Lung (tissue), 17 donors: ENCODE measurements at places on chromosomes 16 and 17.

DNA sequence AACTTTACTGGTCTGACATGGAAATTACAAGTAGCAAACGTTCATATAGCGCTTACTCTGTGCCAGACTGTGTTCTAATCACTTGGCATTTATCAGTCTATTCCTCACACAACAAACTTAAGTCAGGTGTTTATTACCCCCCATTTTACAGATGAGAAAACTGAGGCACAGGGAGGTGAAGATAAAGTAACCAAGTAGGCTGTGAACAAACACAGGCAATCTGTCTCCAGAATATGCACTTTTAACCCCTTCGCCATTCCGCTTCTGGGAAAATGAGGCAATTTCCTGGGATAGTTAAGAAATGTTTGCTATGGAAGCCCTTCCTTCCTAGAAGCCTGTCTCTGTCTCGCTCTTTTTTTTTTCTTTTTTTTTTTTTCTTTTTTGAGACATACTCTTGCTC is 12.2 kb upstream of the CXCL16 start:
- no peak for DNase-seq

- DNase-seq = no peak
Observed at GRCh38 chr17:43126911-43127290, 1.7 kb upstream of the BRCA1 start.

DNA sequence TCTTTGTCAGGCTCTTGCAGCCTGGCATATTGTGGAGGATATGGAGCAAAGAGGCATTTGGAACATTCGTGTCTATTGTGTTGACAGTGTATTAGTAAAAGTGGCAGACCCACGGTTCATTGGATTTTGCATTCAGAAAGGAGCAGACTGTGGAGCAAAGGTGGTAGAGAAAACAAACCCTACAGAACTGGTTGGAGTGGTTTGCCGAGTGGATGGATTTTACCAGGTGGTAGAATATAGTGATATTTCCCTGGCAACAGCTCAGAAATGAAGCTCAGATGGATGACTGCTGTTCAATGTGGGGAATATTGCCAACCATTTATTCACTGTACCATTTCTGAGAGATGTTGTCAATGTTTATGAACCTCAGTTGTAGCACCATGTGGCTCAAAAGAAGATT is 44.5 kb downstream of the EFCAB13 start:
- DNase-seq = peak; percentile 18

- peak; percentile 68 for DNase-seq
Observed at GRCh38 chr17:7886227-7887037, 2.2 kb upstream of the CHD3 start.

DNA sequence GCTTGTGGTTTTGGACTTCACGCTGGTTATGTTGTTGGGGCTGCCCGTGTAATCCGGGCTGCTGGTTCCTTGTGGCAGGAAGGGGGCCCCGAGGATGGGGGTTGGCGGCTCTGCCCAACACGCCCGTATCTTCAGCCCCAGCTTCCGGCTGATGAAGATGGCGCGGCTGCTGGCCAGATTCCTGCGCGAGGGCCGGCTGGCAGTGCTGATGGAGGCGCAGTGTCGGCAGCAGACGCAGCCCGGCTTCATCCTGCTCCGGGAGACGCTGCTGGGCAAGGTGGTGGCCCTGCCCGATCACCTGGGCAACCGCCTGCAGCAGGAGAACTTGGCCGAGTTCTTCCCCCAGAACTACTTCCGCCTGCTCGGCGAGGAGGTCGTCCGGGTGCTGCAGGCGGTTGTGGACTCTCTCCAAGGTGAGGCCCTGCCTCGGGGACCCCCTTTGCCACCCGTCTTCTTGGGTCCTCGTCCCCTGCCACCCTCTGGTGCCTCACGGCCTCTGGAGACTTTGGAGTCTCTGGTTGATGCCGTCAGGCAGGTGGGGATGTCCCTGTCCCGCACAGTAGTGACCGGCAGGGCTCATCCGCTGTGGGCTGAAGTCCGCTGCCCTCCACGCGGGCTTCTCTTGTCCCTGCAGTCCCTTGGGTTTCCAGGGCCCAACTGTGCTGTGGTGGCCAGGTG is 2.2 kb downstream of the TELO2 start:
- DNase-seq = no peak

DNA sequence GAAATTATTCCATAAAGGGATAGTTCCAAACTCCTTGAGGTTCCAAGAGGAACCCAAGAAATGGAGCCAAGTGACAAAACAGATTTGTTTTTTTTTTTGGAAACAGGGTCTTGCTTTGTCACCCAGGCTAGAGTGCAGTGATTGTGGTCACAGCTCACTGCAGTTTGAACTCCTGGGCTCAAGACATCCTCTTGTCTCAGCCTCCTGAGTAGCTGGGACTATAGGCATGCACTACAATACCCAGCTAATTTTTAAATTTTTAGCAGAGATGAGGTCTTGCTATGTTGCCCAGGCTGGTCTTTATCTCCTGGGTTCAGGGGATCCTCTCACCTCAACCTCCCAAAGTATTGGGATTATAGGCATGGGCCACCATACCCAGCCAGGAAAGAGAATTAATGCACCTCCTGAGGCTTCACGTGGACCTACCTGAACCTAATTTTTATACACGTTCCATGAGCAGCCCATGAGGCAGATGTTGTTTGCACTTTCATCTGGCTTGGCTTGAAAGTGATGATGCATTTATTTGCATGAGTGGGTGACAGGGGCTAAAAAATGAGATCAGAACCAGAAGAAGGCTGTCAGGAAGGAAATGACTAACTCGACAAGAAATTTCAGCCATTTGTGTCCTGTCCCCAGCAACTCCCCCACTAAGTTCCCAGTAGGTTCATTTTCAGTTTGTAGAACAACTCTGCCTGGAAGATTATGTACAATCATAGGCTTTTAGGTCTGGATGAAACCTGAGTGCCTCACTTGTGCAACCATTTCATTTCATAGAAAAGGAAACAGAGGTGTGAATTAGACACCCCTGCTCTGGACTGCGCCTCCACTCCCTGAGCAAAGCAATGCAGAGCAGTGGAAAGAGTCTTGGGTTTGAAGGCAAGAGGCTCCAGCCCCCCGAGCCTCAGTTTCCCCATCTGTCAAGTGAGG is 10.3 kb upstream of the IRF8 start:
- peak; percentile 48 for DNase-seq

DNA sequence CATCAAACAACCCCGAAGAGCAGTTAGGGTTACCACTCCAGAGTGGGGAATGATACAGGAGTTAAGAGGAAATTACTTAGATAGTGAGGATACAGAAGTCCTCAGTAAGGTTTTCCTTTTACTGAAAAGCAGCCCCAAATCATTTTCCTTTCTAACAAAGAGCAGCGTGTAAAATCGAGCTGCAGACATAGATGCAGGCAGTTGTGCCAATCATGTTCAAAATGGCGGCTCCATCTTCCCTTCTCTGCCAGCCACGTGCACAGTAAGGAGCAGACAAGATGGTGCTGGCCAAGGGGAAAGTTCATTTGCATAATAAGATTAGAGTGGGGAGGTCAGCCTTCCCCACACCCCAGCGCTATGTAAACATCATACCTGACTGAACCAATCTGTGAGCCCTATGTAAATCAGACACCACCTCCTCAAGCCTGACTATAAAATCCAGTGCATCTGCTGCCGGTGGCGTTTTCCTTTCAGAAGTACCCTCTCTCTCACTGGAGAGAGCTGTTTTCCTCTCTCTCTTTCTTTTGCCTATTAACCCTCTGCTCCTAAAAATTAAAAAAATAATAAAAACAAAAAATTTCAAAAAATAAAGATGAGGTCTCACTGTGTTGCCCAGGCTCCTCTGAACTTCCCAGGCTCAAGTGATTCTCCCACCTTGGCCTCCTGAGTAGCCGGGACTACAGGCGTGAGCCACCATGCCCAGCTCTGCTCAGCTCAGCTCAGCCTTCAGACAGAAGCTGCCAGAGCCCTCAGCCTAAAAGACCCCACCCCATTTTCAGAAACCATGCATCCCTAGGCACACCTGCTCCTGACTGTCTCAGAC is 2.6 kb upstream of the SRL start:
- no peak for DNase-seq

DNA sequence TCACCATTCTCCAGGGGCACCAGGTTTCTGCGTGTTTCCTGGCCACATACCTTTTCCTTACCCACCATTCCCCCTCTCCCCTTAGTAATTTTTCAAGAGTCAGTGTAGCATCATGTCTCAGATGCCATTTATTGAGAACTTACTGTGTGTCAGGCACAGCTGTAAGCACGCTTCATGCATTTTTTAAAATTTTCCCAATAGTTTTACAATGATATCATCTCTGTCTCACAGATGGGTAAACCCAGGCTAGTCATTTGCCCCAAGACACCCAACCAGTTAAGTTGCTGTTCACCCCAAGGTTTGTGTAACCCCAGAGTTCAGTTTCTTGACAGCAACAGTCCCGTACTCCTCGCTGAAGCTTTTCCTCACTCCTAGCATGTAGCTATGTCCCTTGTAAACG is 56.4 kb upstream of the IRX3 start:
- DNase-seq = no peak

DNA sequence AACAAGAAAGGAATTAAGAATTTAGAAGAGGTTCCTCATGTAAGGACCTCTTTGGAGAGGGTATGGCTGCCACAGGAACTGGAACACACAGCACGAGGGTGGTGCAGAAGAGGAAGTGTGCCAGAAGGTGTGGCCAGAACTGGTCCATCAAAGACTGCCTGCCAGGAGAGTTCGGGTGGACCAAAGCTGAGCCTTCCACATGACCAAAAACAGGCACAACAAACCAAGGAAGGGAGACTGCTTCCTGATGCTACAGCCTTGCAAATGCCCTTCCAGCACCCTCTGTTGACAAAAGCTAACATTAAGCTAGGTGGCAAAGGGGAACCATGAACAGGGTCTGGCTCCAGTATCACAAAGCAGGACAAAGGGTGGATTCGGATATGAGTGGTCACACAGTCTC is 125.8 kb upstream of the TMEM97 start:
- no peak for DNase-seq

DNA sequence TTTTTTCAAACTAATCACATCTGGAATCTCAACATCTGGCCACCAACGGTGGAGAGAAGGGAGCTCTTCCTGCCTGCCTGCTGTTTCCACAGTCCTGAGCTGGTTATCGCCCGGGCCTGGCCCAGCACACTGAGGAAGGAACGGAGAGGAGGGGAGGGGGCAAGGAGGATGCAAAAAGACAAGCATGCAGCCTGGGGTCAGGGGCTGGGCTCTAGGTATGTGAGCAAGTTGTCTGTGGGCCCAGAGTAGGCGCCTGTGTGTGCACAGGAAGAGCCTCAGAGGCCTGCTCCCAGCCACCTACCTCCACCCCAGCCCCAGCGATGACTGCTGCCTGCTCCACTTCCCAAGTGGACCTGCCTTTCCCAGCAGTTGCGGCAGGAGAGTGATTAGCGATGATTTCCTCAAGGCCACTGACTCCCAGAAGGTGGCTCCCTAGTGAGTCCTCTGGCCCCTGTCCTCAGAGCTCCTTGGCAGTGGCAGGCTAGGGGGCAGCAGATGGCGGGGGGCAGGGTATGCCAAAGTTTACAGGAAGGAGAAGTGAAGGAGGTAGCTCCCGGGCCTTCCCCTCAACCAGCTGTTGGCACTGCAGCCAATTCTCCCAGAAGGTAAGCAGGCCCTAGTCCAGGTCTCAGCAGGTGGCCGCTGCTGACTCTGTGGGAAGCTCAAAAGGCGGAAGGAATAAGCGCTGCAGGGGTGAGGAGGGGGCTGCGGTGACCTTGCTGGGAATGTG is 27.0 kb upstream of the RASD1 start:
- DNase-seq = no peak

DNA sequence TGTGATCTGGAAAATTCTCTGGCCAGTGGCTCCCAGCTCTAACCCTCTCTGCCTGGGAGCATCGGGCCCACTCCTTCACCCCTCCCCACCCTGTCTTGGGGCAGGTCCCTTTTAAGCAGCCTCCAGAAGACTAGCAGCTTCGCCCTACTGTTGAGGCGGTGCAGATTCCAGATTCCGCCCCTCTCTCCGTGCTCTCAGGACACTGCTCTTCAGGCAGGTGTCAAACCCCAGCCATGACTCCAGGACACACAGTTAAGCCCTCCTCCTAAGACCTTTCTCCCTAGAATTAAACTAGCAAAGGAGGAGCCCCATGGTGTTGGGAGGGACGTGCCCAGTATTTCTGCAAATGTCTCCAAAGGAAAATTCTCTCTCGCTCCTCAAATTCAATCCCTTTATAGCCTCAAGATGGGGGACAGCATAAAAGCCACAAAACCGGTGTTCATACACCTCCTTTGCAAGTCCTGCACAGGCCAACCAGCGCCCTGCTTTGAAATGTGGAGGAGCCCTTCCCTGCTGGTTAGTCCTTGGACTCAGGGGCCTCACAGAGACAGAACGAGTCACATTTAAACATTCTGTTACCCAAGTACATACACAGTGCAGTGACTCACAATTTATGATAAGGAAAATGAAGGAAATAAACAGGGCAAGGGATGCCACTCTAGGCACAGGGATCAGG is 7.2 kb downstream of the LPO start:
- no peak for DNase-seq

DNA sequence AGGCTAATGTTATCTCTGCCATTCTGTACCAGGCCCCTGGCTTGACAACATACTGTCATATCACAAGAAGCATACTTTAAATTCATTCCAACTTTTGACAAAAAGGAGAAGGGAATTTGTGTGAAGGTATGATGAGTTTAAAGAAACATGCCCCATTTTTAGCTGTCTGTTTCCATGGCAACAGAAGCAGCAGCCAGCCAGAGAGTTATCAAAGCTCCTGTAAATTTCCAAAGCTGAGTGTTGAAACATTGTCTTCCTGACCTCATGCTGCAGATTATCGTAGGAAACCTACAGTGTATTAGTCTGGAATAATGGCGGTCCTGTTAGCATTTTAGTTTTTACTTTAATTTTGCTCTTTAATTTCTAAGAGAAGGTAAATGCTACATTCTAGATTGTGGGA is 124.9 kb downstream of the MRTFB start:
- DNase-seq = peak; percentile 13

GRCh38 chr17:11296994-11297393 is 56.0 kb downstream of the SHISA6 start:
- peak; percentile 21 for DNase-seq

DNA sequence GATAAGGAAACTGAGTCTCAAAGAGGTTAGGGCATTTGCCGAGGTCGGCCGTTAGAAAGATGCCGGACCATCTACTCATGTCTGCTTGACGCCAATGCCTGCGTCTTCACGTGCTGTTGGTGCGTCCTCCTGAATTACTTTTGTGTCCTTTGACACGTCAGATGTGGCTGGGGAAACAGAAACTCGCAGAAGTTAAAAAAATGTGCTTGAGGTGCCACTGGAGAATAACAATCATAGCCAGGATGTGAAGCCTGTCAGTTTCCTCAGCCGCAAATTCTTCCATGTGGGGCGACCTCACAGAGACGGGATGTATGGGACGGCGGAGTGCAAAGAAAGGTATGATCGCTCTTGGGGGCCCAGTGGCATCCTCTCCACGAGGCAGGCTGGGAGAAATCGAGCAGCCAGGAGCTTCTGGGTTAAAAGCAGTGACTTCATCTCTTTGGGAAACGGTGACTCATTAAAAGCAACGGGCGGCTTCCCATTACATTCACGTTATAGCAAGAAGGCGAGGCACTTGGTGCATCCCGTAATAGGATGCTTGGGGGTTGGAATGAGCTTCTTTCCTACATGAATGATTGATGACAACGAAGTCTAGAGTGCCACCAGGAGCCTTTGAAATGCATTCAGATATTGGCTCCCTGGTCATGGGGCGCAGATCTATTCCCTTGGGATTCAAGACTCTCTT is 67.8 kb downstream of the BMERB1 start:
- DNase-seq = no peak

- DNase-seq = no peak
Observed at GRCh38 chr16:71648162-71648561, 22.2 kb downstream of the MARVELD3 start.
